ENCODE measurements at places on chromosomes 1 and 21.

GRCh38 chr1:24199291-24199900 is 12.3 kb upstream of the IFNLR1 start:
- no peak for DNase-seq

DNA sequence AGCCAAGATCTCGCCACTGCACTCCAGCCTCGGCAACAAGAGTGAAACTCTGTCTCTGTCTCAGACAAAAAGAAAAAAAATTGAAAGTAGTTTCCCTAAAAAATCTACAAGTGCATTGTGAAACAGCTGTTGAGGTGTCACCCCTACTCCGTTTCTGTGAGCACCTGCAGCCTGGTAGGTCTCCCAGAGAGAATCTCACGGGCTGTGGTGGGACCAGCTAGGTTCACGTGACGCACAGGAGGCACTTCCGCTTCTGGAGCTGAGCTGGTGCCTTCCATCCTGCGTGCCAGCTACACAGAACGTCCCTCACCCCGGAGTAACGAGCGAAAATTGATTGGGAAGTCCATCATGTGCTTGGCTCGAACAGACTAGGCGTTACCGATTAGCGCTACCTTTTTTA is 66.8 kb downstream of the COL24A1 start:
- DNase-seq, result no peak

GRCh38 chr1:173241528-173242347 is 34.6 kb upstream of the TNFSF4 start:
- DNase-seq, result no peak

DNA sequence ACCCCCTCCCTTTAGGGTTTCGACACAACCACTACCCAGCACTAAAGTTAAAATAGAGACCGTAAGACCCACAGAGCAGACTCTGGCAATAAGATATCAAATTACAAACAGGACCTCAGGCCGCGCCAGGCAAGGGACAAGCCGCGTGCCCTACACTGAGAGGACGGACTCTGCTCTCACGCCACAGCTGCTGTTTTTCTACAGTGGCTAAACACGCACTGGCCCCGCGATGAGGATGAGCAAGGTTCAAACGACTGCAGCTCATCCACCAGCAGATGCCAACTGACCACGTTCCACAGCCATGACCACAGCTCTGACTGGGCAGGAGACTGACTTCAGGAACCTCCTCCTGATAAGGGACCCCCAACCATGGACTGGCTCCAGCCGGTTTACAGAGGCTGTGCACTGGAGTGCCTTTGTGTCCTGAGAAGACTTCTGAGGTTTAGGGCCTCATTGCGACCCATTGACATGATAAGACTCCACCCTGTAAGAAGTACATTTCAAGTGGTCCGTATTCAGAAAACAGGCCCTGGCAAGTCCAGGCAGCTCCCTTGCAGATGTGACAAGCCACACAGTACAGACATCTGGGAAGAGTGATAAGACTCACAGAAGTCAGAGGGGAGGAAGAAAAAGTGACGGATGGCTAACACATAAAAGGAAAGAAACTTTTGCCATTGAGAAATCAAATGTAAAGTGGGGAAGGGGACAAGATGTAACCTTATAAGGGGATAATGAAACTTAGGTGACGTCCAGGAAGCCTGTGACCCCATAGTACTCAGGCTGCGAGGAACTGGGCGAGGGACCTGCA is 1.5 kb upstream of the KRTAP10-6 start:
- DNase-seq, result peak; percentile 17

DNA sequence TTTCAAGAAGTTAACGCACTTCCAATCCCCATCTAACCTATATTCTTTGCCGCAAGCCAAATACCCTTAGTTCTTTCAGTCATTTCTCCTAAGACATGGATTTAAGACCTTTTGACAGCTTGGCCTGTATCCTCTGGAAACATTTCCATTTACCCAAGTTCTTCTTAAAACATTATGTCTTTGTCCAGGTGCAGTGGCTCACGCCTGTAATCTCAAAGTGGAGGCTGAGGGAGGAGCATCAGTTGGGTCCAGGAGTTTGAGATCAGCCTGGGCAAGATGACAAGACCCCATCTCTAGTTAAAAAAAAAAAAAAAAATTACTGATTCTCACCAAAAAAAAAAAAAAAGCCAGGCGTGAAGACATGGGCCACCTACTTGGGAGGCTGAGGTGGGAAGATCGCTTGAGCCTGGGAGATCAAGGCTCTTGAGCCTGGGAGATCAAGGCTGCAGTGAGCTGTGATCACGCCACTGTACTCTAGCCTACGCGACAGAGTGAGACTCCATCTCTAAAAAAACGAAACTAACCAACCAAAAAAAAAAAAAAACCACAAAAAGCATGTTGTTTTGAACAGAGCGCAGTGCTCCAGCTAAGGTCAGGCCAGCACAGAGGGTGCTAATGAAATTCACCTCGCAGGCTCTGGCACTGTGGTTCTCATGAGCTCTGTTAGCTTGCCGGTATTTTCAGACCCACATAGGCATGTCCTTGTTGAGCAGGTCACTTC is 36.0 kb downstream of the NUAK2 start:
- no peak for DNase-seq
